G401 (cell line): ENCODE measurements at places on chromosomes 4 and X.

DNA sequence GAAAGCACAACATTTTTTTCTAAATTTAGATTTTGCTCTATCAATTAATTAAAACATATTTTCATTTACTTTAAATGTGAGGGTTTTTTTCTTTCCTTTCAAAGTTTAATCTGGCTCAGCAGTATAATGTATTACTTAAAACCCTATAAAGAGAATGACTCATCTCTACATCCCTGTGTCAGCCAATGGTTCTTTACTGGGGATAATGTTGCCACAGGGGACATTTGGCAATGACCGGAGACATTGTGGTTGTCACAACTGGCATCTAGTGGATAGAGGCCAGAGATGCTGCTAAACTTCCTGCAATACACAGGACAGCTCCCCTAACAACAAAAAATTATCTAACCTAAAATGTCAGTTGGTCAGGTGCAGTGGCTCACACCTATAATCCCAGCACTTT lies 53.8 kb downstream of the SYNPO2 start:
- no peak for DNase-seq

DNA sequence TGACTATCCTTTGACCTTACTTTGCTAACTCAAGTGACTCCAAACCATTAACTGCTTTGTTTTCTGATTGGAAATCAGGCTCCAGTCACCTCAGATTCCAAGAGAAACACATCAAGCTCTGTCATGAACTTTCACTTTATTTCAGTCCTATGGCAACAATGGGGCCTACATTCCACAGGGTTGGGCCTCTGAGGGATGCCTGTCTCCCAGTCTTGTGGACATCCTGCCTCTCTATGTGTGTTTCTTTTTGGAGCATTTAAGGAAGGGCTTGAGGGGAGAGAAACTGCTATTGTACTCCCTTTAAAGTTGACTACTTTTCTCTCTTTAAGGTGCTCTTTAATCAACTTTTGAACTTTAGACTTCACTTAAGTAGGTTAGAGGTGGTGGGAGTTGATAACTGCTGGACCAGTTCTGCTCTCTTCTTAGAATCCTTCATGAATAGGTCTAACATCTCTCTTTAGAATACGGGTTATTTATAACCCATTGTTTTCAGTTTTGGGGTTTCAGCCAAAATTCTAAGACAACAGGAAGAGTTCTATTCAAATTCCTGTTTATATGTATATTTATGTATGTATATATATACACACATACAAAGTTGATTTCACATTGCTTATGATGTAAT lies 274.3 kb upstream of the NR3C2 start:
- DNase-seq: no peak

GRCh38 chrX:134460862-134461220 lies 876 bp downstream of the HPRT1 start:
- peak; percentile 29 for DNase-seq

DNA sequence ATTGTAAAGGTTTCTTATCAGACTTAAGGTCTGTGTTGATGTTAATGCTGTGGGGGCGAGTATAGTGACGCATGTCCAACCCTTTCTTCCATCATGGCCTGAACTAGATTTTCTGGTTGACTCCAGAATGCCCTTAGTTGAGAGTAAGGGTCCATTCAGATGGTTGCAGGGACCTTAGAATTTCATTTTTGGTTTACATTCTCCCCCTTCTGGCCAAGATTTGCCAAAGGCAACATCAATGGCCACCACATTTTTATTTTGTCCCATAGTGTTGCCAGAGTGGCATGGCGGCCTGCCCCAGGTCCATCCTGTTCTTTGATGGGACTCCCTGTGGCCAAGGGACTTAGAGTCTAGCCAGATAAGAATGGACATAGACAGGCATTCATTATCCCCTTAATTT lies 368.5 kb downstream of the GPM6A start:
- no peak for DNase-seq

DNA sequence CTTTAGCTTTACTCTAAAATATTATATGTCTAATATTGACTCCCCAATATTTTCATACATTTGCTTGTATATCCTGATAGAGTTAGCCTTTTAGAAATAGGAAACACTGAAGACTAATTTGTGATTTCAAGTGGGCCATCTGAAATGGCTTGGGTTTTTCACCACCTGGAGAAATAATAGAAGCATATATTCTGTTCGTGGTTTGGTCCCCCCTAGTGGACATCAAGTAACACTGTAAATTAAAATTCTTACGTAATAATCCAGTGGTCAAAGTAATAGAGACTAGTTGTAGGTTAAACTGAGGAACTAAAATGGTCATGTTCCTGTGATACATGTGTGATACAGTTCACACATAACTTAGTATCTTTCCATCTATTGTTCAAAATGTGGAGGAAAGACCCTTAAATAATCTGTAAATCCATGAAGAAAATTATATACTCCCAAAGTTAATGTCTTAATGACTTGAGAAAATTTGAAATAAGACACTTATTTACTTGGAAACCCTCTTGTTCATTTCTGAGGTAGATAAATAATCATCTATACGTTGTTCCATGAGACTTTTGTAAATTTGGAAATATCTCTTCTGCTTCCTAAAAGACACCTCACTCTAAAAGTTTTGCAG lies 79.8 kb upstream of the SMARCAD1 start:
- no peak for DNase-seq

DNA sequence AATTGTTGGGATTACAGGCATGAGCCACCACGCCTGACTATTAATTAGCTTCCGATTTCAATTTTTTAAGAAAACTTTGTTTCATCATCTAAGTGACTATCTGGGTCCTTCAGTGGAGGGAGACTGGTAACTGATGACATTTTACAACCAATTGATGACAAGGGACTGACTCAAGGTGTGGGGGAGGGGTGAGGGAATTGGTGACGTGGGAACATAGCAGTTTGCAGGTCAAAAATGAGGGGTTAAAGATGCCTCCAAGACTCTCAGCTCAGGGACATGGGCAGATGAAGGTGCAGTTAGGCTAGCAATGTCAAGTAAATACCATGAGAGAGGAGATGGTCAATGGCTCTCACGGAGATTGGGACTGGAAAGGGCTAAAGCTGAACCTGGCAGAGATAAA lies 5.7 kb upstream of the FAM9C start:
- DNase-seq: no peak

- no peak for DNase-seq
Observed at GRCh38 chr4:37634180-37634579, 52.0 kb downstream of the RELL1 start.

- DNase-seq: no peak
Observed at GRCh38 chrX:156001667-156002021, 4.1 kb downstream of the IL9R start.

GRCh38 chrX:30702736-30703135 lies 49.5 kb downstream of the GK start:
- no peak for DNase-seq

DNA sequence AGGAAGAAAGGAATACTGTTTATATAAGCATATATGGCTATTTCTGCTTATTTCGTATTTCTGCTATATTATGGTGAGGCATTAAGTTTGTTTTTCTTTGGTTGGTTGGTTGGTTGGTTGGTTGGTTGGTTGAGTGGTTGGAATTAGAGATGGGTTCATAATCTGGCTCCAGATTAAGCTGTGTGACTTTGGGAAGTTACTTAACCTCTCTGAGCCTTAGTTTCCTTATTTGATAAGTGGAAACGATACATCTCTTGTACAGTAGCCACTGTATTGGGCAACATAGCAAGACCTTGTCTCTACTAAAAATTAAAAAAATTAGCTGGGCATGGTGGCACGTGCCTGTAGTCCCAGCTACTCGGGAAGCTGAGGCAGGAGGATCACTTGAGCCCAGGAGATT lies 46.1 kb upstream of the CEP135 start:
- no peak for DNase-seq

DNA sequence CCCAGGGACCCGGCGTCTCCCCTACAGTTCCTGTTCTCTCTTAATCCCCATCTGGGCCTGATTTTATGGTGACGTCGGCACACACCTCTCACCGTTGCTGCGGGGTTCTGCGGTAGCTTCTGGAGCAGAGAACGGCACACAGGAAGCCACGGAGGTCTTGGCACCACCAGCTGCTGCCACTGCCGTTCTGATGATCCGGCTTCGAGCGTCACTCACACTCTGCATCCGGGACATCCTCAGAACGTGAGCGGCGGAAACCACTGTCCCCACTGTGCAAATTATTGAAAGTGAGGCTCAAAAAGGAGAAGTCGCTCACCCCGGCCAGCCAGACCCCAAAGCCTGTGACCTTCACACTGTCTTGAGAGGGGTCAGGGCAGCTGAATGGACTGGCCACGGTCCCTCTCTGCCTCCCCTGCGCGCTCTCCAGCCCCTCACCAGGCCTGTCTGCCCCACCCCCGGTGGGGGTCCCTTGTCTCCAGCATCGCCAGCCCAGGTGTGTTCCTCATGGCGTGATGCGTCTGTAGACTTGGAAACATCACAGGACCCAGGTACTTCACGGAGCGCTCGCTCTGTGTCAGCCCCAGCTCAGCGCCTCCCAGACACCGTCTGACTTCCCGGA lies 201.1 kb downstream of the AFAP1 start:
- DNase-seq: no peak

DNA sequence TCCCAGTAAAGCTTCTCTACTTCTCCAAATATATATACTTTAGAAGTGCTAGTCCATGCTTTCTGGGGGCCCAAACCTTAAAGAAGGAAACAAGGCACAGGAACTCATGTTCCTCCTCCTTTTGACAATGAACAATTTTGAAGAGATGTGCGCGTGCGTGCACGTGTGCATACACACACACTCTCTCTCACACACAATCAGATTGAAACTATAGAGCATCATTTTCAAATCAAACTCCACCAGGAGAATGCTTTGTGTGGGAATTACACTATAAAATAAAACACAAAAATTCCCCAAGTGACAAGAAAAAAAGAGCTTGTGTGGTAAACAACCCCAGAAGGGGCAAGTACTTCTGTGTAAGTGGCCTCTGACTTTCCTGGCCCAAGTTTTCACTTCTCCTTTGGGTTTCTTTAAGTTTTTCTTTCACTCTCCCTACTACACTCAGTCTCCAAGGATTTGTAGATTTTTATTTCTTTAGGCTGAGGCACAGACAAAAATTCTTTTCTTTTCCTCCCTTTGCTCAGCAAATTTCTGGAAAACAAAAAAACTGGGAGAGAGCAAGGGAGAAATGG lies 46.6 kb upstream of the SHISA3 start:
- DNase-seq: no peak

DNA sequence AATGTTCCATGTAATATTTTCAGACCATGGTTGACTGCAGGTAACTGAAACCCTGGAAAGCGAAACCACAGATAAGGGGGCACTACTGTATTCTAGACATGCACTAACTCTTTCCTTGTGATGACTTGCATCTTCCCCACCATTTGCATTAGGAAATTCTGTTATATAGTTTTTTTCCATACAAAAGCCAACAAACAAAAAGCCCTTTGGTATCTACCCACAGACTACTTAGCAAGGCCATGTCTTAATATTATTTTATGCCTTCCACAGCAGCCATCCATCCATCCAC lies 23.5 kb downstream of the OCIAD1 start:
- DNase-seq: no peak

- peak; percentile 84 for DNase-seq
Observed at GRCh38 chrX:124940531-124940930, 379.1 kb upstream of the TEX13C start.

DNA sequence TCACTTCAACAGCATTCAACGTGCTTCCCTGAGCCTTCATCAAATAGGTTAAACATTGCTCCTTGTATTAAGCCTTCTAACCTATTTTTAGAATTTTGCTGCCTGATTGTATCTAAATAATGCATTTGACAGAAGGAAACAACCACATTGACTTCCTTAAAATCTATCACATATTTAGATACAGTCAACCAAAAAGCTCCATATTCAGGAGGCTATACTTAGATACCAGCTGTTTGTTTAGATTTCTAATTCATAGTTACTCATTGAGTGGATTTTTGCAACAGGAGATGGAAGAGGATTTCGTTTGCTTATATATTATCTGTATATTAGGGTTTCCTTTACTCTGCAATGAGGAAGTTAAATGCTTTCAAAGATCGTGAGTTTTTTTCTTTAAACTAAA lies 241.1 kb upstream of the PPP1R2C start:
- no peak for DNase-seq

- no peak for DNase-seq
Observed at GRCh38 chr4:169220447-169220846, 50.3 kb downstream of the SH3RF1 start.

GRCh38 chr4:7135389-7135746 lies 57.0 kb upstream of the SORCS2 start:
- no peak for DNase-seq

DNA sequence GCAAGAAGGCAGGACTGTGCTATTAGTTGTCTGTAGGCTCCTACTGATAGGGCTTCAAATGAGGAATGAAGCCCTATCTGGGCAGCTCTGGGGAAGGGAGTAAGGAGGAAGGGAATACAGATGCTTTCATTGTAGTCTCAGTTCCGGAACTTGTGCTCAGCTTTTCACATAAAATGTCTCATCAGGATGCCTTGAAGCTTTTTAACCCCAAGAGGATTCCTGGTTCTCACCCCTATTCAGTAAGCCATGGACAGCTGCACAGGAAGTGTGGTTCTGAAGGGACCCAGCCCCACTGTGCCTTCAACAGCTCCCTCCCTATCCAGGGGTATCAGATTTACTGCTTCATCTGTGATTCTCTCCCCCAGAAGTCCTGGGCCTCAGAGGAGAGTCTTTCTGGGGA lies 5.0 kb downstream of the ARMCX5 start:
- DNase-seq: no peak

DNA sequence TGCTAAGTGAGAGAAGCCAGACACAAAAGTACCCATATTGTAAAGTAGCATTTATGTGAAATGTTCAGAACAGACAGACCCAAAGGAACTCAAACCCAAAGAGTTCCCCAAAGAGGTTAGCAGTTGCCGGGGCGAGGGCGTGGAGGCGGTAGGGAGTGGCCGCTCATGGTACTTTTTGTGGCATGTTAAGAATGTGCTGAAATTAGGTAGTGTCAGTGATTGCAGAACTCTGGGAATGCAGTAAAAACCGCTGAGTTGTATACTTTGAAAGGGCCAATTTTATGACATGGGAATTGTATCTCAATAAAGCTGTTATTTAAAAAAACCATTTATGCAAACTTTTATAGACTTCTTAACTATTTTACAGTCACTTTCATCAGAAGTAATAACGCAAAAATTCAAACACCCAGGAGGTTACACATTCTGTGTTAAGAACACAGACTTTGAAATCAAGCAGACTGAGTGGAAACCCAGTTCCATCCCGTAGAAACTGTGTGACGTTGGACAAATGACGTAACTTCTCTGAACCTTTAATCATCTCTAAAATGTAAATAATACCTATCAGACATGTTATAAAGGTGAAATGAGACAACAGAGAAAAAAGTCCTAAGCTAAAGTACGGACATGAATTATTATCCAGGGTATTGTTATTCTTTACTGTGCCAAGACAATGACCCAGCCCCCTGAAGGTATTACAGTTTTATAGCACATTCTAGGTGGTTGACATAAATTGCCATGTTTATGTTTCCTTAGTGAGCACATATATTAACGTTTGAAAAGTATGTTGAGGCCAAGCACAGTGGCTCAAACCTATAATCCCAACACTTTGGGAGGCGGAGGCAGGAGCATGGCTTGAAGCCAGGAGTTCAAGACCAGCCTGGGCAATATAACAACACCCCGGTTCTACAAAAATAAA lies 19.7 kb downstream of the ZFP42 start:
- DNase-seq: no peak
